ENCODE measurements at places on chromosomes 5 and 9.

- DNase-seq, result no peak
Measured at GRCh38 chr9:131464354-131465000, 38.2 kb upstream of the POMT1 start.

DNA sequence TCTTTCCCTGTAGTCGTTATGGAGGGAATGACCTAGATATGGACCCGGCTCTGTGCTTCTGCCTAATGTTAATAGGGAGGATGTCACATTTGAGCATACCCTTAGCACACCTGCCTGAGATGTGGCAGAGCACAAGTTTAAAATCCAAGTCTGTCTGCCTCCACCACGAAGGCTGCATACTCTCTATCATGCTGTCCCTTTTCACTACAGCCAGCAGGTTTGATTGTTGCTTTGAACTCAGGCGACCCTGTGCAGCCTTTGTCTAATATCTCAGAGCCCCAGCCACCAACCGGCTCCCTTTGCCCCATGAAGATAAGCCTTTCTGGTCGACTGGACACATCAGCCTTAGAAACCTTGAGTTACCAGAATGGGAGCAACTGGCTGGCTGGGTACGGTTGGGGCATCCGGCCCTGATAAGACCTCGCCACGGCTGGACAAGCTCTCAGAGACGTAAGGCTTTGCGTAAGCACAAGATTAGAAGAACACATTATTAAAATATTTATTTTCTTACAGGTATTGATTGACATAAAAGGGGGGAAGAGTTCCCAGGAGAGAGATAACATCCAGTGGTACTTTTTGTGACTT lies 222.0 kb upstream of the TRIM32 start:
- DNase-seq, result no peak

- no peak for DNase-seq
Measured at GRCh38 chr9:135211524-135211890, 124.0 kb downstream of the OLFM1 start.

DNA sequence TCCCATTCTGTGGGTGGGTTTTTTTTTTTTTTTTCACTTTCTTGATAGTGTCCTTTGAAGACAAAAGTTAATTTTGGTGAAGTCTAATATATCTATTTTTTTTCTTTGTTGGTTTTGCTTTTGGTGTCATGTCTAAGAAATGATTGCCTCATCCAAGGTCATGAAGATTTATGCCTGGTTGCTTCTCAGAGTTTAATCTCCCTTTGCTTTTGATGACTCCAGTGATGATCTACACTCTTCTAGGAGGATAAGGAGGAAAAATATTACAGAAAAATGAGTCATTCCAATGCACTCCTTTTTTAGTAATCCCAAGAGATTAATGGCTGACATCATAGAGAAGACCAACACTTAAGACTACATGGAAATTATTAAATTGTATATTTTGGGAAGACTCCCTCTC lies 79.7 kb upstream of the ICE1 start:
- no peak for DNase-seq

DNA sequence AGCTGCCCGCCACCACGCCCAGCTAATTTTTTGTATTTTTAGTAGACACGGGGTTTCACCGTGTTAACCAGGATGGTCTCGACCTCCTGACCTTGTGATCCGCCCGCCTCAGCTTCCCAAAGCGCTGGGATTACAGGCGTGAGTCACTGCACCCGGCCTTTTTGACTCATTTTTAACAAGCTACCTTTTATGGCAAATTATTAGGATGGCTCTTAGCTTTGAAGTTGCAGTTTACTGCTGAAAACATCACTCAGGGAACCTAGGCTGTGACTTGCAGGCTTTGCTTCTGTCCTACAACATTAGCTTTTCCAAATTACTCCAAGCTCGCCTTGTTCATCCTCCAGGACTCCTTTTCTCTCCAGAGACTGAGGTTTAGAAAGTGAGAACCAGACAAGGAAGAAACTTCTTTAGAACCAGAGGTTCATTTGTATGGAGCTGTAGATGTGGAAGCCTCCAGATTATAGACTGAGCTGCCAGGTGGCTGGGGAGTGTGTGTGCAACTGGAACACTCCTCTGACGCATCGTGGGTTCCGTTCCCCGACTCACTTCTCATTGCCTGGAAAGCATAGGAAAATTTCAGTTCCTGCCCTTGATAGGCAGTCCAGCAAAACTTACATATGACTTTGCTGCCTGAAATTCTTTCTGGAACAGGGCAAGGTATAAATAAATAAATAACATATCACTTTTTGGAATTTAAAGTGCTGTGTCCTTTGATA lies 23.8 kb upstream of the SPTAN1 start:
- no peak for DNase-seq

- DNase-seq, result no peak
Measured at GRCh38 chr5:84724683-84725082, 340.0 kb upstream of the EDIL3 start.

- no peak for DNase-seq
Measured at GRCh38 chr9:107948086-107948485, 458.5 kb upstream of the KLF4 start.

DNA sequence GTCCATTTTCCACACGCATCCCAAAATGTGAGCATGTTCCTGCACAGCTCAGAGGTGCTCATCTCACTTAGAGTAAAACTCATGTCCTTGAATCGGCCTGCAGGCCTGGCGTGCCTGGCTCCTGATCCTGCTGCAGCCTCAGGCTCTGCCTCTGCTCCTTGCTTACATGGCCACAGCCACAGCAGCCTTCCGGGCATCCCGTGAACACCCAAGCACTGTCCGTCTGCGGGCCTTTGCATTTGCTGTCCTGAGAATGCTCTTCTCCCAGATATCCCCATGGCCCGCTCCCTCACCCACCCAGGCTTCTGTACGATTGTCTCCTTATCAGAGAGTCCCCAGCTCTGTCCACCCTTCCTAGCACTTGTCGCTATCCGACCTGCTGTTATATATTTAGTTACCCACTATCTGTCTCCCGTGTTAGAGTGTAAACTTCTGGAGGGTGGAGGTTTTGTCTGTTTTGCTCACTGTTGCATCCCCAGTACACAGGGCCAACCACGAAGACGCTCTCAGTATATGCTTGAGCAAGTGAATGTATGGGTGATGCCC lies 21.9 kb downstream of the FGF18 start:
- no peak for DNase-seq

GRCh38 chr5:175678074-175678473 lies 20.2 kb downstream of the HRH2 start:
- no peak for DNase-seq

DNA sequence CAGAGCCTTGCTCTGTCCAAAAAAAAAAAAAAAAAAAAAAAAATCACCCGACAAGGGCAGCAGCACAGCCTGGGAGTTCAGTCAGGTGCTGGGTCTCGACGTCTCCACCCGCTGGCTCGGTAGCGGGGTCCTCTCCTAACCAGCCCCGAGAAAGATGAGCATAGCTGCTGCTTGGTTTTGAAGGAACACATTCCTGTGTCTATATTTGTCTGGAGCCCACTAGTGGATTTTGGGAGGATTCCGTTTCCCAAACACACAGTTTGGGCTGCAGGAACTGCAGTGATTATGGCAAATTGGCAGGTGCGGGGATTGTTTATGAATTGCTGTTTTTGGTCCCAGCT lies 1.2 kb downstream of the OTULINL start:
- DNase-seq, result no peak

- DNase-seq, result no peak
Measured at GRCh38 chr5:60583616-60584015, 116.3 kb downstream of the DEPDC1B start.

- no peak for DNase-seq
Measured at GRCh38 chr5:146103594-146103993, 1.8 kb downstream of the PLAC8L1 start.

GRCh38 chr5:133392448-133392847 lies 219.9 kb downstream of the FSTL4 start:
- no peak for DNase-seq

GRCh38 chr9:37040508-37041127 lies 6.5 kb upstream of the PAX5 start:
- DNase-seq, result no peak

DNA sequence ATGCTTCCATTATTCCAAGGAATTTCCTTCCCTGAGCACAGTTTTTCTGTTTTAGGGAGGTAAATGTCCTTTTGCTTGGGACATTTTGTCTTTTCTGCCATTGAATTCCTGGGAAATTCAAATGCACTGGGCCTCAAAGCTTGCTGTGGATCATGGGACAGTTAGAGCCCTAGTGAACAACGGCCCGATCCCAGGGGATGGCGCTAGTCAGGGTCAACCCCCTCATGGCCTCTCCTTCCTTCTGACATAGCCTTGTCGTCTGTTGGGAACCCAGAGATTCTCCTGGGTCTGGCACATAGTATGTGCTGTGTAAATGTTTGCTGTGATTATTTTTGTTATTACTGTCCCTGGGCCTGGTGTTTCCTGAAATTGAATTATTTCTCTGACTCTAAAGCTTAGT lies 30.7 kb upstream of the COL15A1 start:
- DNase-seq, result no peak
